ENCODE measurements at places on chromosomes 2 and 18. TPM values are rescaled to one million over a fixed set of nuclear protein-coding genes. Genes with fewer than 3 reads are reported as not detected.

Gene CKAP2L
- 0.40 TPM for total RNA-seq

Gene LAMA1
- 4.3 TPM for total RNA-seq

Gene SH3BP4
- 58.5 TPM for total RNA-seq

Gene STAT4
- total RNA-seq: 3.0 TPM

Gene PRKD3
- 68.6 TPM for total RNA-seq

Gene MTLN
- total RNA-seq: 67.4 TPM

Gene DYNAP
- not detected for total RNA-seq

Gene DPYSL5
- not detected for total RNA-seq

Gene SERPINB13
- total RNA-seq: not detected

Gene FOXI3
- not detected for total RNA-seq

Gene SLC40A1
- 26.3 TPM for total RNA-seq

Gene SLC5A7
- not detected for total RNA-seq

Gene NUP35
- 16.1 TPM for total RNA-seq

Gene SCN3A
- 23.8 TPM for total RNA-seq

Gene CNGA3
- not detected for total RNA-seq

Gene RNF149
- total RNA-seq: 82.4 TPM

Gene DNAH6
- 1.6 TPM for total RNA-seq

Gene IHH
- total RNA-seq: not detected

Gene MYL1
- total RNA-seq: not detected

Gene ADNP2
- total RNA-seq: 22.9 TPM

Gene C2orf80
- total RNA-seq: not detected

Gene ITGA6
- total RNA-seq: 84.9 TPM

Gene MROH2A
- total RNA-seq: 0.15 TPM

Gene DES
- total RNA-seq: 0.30 TPM

Gene PROKR1
- total RNA-seq: not detected
